Stimulated activated CD8-positive, alpha-beta memory T cell treated with anti-CD3 and anti-CD28 coated beads, Interleukin-12 subunit alpha, Interleukin-12 subunit beta, amount 100 ng/mL, for 4 hours (primary cell): ENCODE measurements at places on chromosomes 6 and 20.

- DNase-seq, result no peak
Observed at GRCh38 chr6:15513131-15513771, 149.6 kb downstream of the DTNBP1 start.

DNA sequence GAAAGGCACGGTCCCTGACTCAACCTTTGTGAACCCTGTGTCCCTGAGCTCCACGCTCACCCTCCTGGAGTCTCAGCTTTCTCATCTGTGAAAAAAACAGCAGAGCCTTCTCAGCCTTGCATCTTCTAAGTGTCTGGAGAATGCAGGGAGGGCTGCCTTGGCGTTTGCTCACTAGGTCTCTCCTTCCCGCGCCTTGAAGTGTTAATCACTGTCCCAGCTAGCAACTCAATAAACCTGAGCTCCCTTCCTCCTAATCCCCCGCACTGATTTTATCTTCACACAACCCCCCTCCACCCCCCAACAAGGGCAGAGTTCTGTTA lies 34.9 kb upstream of the FOXC1 start:
- no peak for DNase-seq

DNA sequence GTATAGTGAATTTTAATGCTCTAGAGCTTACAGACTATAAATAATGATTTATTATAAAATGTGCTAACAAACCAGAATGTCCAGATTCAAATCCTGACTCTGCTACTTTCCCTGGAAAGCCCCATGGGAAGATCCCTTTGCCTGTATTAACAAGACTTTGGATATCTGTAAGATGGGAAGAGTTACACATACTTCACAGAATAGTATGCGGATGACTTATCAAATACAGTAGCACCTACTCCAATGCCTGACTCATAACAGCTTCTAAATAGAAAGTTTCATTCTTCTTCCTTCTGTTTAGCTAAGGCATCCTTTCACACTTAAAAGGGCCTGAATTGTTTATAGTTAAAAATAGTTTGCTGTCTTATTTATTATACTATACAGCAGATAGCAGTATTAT lies 166.3 kb downstream of the KCNQ5 start:
- no peak for DNase-seq

DNA sequence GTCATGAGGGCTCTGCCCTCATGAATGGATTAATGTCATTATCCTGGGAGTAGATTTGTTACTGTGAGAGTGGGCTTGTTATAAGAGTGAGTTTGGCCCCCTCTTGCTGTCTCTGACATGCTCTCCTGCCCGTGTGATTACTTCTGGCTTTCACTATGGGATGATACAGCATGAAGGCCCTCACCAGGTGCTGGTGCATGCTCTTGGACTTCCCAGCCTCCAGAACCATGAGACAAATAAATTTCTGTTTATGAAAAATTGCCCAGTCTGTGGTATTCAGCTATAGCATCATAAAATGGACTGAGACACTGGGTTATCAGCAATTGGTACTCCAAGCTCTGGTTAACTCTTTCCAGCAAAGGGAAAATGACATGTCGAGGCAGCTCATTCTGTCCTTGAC lies 76.2 kb upstream of the MAP3K7 start:
- DNase-seq, result no peak

DNA sequence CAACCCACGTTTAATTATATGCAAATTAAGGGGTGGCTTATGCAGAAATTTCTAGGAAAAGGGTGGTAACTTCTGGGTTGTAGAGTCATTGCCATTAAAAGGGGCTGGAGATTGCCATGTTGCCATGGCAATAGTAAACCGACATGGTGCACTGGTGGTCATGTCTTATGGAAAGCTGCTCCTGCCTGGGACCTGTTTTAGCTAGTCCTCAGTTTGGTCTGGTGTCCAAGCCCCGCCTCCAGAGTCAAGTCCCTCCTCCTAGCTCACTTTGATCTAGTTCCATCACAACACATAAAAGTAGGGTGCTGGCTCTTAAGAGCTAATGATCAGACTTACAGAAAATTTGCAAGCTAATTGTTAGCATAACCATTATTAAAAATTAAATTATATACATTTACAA lies 5.3 kb downstream of the SLC22A2 start:
- DNase-seq, result no peak

DNA sequence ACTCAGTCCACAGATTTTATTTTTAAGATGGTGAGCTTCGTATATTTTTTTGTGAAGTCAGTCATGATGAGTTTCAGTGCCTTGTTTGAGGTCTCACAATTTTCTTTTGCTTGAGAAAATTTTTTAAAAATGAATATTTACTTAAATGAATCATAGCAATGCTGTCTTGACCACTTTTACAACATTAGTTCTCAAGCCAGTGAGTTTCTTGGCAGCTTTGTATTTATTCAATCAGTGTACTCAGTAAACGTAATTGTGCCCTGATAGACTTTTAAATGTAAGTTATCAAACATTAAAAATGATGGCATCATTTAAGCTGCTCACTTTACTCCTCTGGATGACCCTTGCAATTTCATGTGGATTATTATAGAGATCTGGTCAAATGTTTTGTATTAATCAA lies 261.4 kb downstream of the KHDC1L start:
- no peak for DNase-seq

GRCh38 chr20:49460916-49461315 lies 21.6 kb downstream of the KCNB1 start:
- DNase-seq, result no peak

DNA sequence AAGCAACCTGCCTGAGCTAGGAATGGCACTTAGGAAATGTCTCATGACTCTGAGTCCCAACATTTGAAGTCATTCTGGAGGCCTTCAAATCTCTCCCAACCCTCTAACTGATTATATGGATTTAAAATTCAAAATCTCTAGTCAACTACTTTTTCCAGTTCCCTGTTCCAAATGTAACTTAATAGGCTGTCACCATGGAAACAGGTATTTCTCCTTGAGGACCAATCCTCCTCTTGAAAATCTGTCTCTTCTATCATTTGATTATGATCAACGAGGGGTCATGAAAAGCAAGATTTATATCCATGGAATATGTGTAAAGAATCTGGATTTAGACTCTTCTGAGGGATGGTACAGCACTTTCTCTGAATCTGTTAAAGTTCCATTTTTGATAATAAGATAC lies 127.3 kb upstream of the DTNBP1 start:
- DNase-seq, result no peak

DNA sequence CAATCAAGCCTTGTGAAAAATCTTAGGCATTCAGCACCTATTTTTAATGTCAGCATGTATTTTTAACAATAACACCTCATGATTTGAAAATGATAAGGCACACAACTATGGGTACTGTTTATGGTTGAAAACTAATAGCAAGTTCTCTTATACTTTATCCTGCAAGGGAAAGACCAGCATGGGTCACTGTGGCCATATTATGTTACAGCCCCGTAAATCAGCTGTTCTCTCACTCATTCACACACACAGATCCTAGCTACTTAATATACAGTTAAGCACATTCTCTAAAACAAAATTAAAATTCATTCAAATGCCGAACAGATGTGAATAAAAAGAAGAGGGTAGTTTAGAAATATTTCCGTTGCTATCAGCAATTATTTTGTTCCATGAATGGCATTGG lies 224.4 kb downstream of the OGFRL1 start:
- no peak for DNase-seq

GRCh38 chr20:53163486-53163885 lies 191.3 kb downstream of the TSHZ2 start:
- DNase-seq, result no peak
